ENCODE measurements at places on chromosomes 1 and 21.

- no peak overlapping the region for H3K4me3 ChIP-seq
- DNase-seq: no peak
- H3K27me3 ChIP-seq: no peaks in the 10 kb centered on the region
- H3K27ac ChIP-seq: no peak overlapping the region
Observed at GRCh38 chr1:214739621-214740238, 136.7 kb downstream of the CENPF start.

DNA sequence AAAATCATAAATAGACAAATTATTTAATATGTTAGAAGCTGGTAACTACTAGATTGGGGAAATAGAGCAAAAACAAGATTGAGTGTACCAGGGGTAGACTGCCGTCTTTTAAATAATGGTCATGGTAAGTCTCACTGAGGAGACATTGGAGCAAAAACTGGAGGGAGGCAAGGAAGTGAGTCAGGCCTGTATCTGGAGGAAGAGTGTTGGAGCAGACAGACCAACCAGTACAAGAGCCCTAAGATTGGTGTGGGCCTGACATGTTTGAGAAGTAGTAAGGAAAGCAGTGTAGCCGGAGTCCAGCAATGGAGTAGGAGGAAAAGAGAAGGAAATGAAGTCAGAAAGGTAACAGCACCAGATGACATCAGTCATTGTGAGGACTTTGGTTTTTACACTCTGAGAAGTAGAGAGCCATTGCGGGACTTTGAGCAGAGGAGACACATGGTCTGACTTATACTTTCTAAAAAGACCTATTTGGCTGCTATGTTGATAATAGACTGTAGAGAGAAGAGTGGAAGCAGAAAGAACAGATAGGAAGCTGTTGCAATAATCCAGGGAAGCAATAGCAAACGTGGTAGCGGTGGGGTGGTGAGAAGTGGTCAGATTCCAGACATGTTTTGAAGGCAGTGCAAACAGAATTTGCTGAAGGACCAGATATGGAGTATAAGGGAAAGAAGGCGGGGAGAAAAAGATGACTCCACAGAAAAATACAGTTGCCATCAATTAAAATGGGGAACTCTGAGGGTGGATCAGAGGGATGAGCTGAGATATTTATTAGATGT, 44.7 kb upstream of the GJA5 start:
- no peak for DNase-seq
- H3K27me3 ChIP-seq: no peaks in the 10 kb centered on the region
- no peaks in the 10 kb centered on the region for H3K36me3 ChIP-seq

DNA sequence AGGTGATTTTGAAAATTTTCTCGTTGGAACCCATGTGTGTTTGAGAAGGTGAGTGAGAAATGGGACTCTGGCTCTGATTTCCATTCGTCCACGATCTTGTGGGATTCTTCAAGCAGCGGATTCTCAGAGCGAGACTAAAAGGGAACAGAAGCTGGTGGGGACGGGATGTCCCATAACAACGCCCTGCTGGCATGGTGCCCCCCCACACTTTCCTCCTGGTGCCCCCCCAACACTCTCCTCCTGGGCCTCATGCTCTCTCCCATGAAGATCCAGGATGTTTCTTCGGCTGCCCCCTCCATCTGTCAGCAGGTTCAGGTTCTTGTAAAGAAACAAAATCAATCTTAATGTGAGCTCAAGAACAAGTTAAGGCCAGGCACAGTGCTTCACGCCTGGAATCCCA, 29.1 kb downstream of the PRDM15 start:
- H3K4me3 ChIP-seq: no peak overlapping the region
- no peaks in the 10 kb centered on the region for H3K4me1 ChIP-seq
- no peak for DNase-seq
- H3K27me3 ChIP-seq: no peaks in the 10 kb centered on the region
- peaks cover 12% of the 10 kb centered on the region for H3K36me3 ChIP-seq
- H3K27ac ChIP-seq: no peak overlapping the region

- H3K4me1 ChIP-seq: peaks cover 3% of the 10 kb centered on the region
- no peak overlapping the region for H3K4me3 ChIP-seq
- H3K36me3 ChIP-seq: peaks cover 2% of the 10 kb centered on the region
- no peak for DNase-seq
Observed at GRCh38 chr1:161986328-161986727, 37.3 kb downstream of the OLFML2B start.

- H3K4me3 ChIP-seq: no peak overlapping the region
- H3K27me3 ChIP-seq: peaks cover 37% of the 10 kb centered on the region
- H3K27ac ChIP-seq: no peak overlapping the region
- no peak for DNase-seq
Observed at GRCh38 chr1:243916160-243916559, 66.1 kb upstream of the AKT3 start.

GRCh38 chr1:160166166-160166868, 14.9 kb downstream of the ATP1A4 start:
- no peak for DNase-seq
- peaks cover 20% of the 10 kb centered on the region for H3K4me1 ChIP-seq
- H3K27me3 ChIP-seq: peaks cover 2% of the 10 kb centered on the region
- no peaks in the 10 kb centered on the region for H3K36me3 ChIP-seq
- no peak overlapping the region for H3K4me3 ChIP-seq
- no peak overlapping the region for H3K27ac ChIP-seq

GRCh38 chr1:212513586-212513985, 80.9 kb downstream of the NENF start:
- H3K4me1 ChIP-seq: peaks cover 12% of the 10 kb centered on the region
- no peak overlapping the region for H3K27ac ChIP-seq
- no peaks in the 10 kb centered on the region for H3K36me3 ChIP-seq

- H3K27me3 ChIP-seq: no peaks in the 10 kb centered on the region
- H3K4me1 ChIP-seq: peaks cover 11% of the 10 kb centered on the region
- H3K27ac ChIP-seq: no peak overlapping the region
- H3K36me3 ChIP-seq: no peaks in the 10 kb centered on the region
Observed at GRCh38 chr1:205373798-205374175, 17.1 kb upstream of the KLHDC8A start.

- no peak overlapping the region for H3K27ac ChIP-seq
- H3K4me3 ChIP-seq: no peak overlapping the region
- peaks cover 20% of the 10 kb centered on the region for H3K36me3 ChIP-seq
- H3K4me1 ChIP-seq: peaks cover 4% of the 10 kb centered on the region
Observed at GRCh38 chr1:193229136-193229535, 42.7 kb upstream of the B3GALT2 start.

- DNase-seq: no peak
- H3K27ac ChIP-seq: no peak overlapping the region
- no peak overlapping the region for H3K4me3 ChIP-seq
- no peaks in the 10 kb centered on the region for H3K4me1 ChIP-seq
- H3K36me3 ChIP-seq: no peaks in the 10 kb centered on the region
- no peaks in the 10 kb centered on the region for H3K27me3 ChIP-seq
Observed at GRCh38 chr1:97204468-97204867, 482.9 kb downstream of the PTBP2 start.

GRCh38 chr21:40313260-40313659, 446.0 kb downstream of the PCP4 start:
- no peak for DNase-seq
- H3K4me3 ChIP-seq: no peak overlapping the region
- H3K4me1 ChIP-seq: no peaks in the 10 kb centered on the region
- H3K27me3 ChIP-seq: no peaks in the 10 kb centered on the region

- DNase-seq: no peak
- H3K27me3 ChIP-seq: no peaks in the 10 kb centered on the region
- no peaks in the 10 kb centered on the region for H3K36me3 ChIP-seq
- no peaks in the 10 kb centered on the region for H3K4me1 ChIP-seq
- no peak overlapping the region for H3K4me3 ChIP-seq
- H3K27ac ChIP-seq: no peak overlapping the region
Observed at GRCh38 chr21:16775076-16775475, 737.8 kb upstream of the CXADR start.

- no peaks in the 10 kb centered on the region for H3K27me3 ChIP-seq
- H3K4me3 ChIP-seq: no peak overlapping the region
- peaks cover 14% of the 10 kb centered on the region for H3K4me1 ChIP-seq
- H3K36me3 ChIP-seq: no peaks in the 10 kb centered on the region
- H3K27ac ChIP-seq: peak overlapping the region; percentile 34
Observed at GRCh38 chr1:54604572-54605370, 18.6 kb downstream of the FAM151A start.

GRCh38 chr1:217977943-217978342, 307.1 kb upstream of the RRP15 start:
- no peak overlapping the region for H3K27ac ChIP-seq
- DNase-seq: no peak
- peaks cover 2% of the 10 kb centered on the region for H3K27me3 ChIP-seq
- H3K4me3 ChIP-seq: no peak overlapping the region
- no peaks in the 10 kb centered on the region for H3K36me3 ChIP-seq
- H3K4me1 ChIP-seq: no peaks in the 10 kb centered on the region

DNA sequence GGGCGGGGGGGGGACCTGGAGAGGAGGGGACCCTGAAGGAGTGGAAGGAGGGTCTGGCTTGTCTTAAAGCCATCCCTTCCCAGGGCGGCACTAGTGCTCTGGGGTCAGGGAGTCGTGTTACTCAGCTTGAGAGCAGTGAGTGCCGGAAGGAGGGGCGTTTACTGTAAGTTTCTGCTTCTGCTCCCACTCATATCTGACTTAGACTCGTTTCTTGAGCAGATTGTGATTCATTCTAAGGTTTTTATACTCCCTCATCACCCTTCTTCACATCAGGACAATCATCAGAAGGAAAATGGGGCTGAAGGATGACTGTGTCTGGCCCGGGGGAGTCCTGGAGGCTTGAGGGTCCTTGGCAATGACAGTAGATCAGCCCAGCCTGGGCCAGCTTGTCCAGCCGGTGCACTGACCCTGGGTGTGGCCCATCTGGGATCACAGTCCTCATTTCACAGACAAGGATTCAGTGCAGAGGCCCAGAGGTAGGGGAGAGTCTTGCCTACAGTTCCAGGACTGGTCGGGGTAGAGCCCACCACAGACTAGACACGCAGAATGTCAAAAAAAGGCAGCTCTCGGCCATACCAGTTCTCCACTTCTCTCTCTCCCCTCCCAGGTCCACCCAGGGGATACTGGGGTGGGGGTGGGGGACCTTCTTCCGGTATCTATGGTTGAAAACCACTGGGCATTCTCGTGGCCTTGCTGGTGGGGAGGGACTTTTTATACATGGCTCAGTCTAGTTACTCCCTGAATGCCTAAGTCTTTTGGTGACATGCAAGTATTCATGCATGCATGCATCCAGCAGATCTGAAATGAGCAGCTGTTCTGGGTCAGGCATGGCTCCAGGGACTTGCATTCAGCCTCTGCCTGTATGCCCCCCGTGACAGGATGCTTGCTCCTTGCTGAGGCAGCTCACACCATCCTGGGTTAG, 5.1 kb downstream of the TNFRSF8 start:
- H3K4me1 ChIP-seq: peaks cover 52% of the 10 kb centered on the region
- peaks cover 31% of the 10 kb centered on the region for H3K27me3 ChIP-seq
- H3K36me3 ChIP-seq: peaks cover 17% of the 10 kb centered on the region
- peak; percentile 89 for DNase-seq

GRCh38 chr1:27934818-27935549, at the start of gene SMPDL3B:
Gene SMPDL3B (plus strand): TSS chr1:27935000. CDS start chr1:27935184, 184 bp downstream.
- H3K27me3 ChIP-seq: peaks cover 15% of the 10 kb centered on the region
- no peak for DNase-seq
- no peak within 1 kb of the TSS for H3K27ac ChIP-seq
- peaks cover 10% of the 10 kb centered on the region for H3K4me1 ChIP-seq

DNA sequence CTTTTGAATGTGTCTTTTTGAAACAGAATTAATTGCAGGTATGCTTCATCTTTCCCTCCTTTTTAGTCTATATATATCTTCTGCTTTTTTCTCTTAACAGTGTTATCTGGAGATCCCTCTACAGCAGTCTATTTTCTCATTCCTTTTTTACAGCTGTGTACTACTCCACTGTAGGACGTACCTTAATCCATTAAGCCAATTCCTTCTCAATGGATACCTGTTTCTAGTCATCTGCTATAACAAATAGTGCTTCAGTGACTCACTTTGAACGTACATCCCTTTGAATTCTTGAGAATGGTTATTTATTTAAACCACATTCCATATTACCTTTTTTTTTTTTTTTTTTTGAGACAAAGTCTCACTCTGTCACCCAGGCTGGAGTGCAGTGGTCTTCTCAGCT, 15.6 kb downstream of the PCNX2 start:
- peaks cover 35% of the 10 kb centered on the region for H3K4me1 ChIP-seq
- H3K36me3 ChIP-seq: peaks cover 9% of the 10 kb centered on the region
- DNase-seq: no peak
- no peak overlapping the region for H3K4me3 ChIP-seq
- no peaks in the 10 kb centered on the region for H3K27me3 ChIP-seq
- H3K27ac ChIP-seq: peak overlapping the region; percentile 7

DNA sequence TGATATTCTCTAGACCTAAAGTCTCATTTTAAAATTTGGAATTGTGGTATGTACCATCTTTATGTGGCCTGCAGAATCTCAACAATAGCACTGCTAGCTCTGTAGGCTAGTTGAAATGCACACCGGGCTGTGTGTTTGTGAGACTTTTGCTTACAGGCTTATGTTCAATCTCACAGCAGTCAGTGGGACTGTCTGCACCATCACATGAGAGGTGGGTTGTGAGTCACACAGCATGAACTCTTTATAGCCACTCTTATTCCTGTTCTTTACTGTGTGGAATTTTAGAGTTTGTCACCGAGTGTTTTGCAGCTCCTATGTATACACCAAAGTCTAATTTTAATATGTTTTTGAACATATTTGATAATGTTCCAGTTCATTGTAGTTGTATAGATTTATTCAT, 74.6 kb downstream of the RASAL2 start:
- no peak overlapping the region for H3K4me3 ChIP-seq
- H3K36me3 ChIP-seq: no peaks in the 10 kb centered on the region
- H3K4me1 ChIP-seq: no peaks in the 10 kb centered on the region
- no peak overlapping the region for H3K27ac ChIP-seq
- no peak for DNase-seq

DNA sequence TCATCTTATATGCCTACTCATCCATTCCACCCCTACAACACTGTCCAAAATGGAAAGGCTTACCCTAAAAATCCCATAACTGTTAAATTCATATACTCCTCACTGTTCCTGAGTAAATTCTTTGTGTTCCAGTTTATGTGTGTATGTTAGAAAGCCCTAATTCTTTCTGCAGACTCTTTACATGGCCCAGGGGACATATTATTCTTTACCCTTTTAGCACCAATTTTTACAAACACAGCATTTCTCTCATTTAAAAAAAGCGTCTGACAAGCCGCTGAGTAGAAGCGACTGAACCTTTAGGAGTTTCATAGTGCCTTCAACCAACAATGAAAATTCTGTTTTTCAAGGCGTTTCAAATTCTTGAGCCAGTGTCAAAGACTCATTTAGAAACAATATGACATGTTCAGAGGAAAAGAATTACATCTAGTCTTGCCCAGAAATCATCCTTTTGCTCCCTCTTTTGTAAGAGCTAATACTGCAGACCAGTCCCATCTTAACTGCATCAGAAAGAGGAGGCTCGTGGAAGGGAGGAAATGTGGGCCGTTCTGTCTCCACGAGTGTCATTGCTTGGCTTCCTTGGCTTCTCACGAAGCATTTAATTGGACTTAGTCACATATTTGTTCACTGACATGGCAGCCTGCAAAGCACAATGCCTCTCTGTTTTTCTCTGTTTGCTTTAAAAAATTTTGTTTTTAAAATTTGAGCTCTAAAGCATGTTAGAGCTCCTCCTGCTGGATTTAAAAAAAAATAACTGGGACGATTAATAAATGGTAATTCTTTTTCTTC, 21.3 kb upstream of the C1orf105 start:
- no peaks in the 10 kb centered on the region for H3K27me3 ChIP-seq
- no peaks in the 10 kb centered on the region for H3K36me3 ChIP-seq
- H3K4me1 ChIP-seq: peaks cover 68% of the 10 kb centered on the region
- H3K27ac ChIP-seq: peak overlapping the region; percentile 54

GRCh38 chr1:177937931-177938330, 31.9 kb downstream of the SEC16B start:
- no peak overlapping the region for H3K4me3 ChIP-seq
- H3K27me3 ChIP-seq: no peaks in the 10 kb centered on the region
- H3K36me3 ChIP-seq: no peaks in the 10 kb centered on the region

- no peaks in the 10 kb centered on the region for H3K4me1 ChIP-seq
- no peaks in the 10 kb centered on the region for H3K36me3 ChIP-seq
- no peak overlapping the region for H3K27ac ChIP-seq
- no peak overlapping the region for H3K4me3 ChIP-seq
Observed at GRCh38 chr1:205416322-205416721, 5.5 kb downstream of the LEMD1 start.

All from activated naive CD4-positive, alpha-beta T cell treated with anti-CD3 and anti-CD28 coated beads for 36 hours (primary cell).